Choroid plexus epithelial cell (primary cell): ENCODE measurements at places on chromosomes 6 and 20.

DNA sequence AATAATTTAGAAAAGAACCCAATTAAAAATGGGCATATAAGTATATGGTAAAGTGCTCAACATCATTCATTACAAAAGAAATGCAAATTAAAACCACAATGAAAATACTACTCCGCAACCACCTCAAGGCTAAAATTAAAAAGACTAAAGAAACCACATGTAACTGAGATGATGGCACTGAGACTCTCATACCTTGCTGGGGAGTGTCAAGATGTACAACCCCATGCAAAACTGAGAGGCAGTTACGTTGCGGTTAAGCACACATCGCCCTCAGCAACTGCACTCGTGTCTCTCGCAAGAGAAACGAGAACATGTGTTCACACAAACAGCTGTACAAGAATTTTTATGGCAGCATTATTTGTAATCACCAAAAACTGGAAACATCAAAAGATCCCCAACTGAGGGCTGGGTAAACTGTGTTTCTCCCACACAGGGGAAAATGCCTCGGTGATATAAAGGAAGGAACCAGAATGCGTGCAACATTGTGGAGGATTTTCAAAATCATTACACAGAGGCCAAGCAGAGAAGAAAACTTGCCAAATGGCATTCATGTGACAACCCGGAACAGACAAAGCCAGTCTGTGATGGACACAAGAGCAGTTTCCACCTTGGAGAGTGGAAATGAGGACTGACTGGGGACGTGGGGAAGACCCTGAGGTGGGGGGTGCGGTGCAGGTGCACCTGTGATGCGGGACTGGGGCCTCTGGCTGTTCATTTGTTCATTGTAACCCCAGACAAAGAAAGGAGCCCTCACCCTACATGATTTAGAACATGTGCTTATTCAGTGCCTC lies 144.9 kb downstream of the WDR27 start:
- DNase-seq: no peak

DNA sequence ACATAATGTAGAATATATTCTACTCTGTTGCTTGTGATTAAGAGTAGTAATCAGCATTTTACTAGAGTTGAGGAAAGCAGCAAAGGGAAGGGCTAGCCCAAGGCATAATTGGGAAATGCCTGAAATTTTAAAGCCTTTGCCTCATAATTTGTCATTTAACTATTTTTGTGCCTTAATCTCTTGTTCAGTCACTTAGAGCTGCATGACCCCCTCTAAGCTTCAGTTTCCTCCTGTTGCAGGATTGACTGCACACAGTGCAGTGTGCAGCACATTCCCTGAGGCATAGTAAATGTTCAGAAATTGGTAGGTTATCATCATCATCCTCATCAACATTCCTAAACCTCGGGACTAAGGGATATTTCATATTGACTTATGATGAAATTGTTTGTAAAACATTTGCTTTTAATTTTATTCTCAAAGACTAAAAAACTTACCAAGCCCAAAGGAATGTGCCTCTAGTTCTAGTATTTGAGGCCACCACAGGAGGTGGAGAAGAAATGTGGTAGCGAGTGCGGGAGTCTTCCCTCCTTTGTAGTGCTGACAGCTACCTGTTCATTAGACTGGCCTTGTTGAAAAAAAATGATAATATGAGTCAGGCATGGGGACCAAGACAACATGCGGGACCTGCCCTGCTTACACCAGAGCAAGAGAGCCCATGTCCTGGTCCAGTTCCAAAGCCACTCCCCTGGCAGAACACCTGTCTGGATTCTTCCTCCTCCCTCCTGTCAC lies 14.8 kb upstream of the TENT5A start:
- peak; percentile 80 for DNase-seq

GRCh38 chr6:136566007-136566487 lies 15.8 kb upstream of the MAP7 start:
- peak; percentile 39 for DNase-seq

- no peak for DNase-seq
Observed at GRCh38 chr6:42507901-42508300, 55.9 kb upstream of the UBR2 start.

DNA sequence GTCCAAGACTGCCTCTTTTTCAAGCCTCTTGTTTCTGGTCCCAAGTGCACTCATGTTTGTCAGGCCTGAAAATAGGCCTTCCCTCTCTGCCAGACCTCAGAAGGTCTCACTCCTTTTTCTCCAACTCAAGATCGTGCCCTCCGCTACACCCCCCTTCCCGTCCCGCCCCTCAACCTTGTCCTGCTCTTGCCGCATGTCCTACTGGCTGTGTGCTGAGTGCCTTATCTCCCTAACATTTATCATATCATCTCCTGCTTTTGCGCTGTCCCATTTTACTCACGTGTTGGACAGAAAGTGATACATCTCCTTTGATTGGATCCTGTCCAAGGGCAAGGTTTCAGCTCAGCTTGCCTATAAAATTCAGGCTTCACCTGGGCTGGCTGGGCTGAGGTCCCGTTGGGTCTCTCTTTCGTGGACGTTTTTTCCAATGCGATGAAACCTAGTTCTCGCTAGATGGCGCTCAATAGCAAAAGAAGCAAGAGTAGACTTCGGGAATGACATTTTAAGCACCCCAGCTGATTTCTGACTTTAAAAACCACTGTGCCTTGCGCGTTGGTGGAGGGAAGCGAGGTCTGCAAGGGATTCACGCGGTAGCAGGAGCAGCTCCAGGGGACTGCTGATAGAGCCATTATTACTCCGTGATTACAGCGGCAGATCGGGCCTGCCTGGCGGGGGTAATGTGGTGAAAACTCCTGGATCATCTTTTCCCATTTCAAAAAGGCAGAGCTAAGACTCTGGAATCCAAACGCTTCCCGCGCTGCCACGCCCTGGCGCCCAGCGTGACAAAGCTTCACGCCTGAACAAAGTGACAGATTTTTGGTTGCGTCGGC lies 137.6 kb downstream of the IMPG1 start:
- peak; percentile 88 for DNase-seq

DNA sequence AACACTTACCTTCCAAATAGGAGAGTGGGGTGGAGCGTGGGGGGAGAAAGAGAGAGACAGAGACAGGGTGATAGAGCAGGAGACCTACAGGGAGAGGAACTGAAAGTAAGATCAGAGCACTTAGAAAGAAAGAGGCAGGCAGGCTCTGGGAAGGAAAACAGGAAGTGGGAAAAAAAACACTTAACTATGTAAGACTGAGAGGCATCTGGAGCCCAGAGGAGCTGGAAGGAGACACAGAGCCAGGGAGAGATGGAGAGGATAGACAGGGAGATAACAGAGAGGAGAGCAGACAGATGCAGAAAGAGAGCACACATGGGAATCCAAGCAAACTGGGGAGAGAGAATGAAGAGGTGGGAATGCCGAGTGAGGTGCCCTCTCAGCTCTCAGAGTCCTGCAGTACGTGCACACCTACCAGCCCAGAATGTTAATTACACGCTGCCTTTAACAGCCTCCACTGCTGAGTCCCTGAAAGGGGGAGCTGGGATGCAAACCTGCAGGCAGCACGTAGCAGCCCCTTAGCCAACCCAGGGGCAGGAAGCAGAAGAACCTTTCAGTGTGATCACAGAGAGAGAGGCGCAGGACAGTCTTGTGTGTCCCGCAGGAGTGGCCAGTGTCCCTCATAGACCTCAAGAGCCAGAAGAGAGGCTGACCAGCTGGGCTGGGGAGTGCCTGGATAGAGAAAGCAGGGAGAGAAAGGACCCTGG lies 132.7 kb upstream of the LRFN2 start:
- peak; percentile 80 for DNase-seq

GRCh38 chr6:75563032-75563431 lies 38.6 kb upstream of the SENP6 start:
- DNase-seq: peak; percentile 66

GRCh38 chr6:15616261-15616660 lies 46.6 kb downstream of the DTNBP1 start:
- no peak for DNase-seq

DNA sequence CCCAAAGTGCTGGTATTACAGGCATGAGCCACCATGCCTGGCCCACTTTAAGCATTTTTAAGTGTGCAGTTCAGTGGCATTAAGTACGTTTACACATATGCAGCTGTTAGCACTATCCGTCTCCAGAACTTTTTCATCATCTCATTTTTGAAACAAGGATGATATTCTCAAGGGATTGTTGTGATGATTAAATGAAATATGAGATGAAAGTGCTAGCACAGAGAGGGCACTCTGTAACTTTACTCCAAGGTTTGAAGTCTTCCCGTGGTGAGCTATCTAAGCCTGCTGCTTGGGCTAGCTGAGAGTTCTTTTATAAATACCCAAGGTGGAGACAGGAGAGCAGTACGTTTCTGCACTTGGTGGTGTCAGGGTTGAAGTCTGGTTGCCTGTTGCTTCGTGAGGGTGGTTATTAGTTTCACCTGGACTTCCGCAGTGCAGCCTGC lies 6.6 kb downstream of the TM9SF4 start:
- peak; percentile 79 for DNase-seq

DNA sequence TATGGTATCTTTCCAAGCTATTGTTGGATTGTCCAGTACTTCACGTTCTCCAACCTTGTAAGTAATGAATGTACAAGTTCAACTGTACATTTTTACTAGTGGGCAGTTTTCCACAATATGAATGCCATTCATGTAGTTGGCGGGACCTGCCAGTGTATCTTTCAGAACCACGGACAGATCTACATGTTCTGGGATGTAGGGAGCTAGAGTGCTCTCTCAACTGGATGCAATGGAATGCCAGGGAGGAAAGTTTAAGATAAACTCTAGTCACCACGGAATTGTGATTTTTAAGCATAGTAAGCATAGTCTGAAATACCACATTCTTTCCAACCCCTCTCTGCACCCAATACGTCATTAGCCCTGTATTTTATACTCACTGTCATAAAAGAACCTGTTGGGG lies 21.5 kb upstream of the HLA-C start:
- peak; percentile 34 for DNase-seq

GRCh38 chr6:34934516-34934915 lies 45.5 kb downstream of the ANKS1A start:
- peak; percentile 90 for DNase-seq

DNA sequence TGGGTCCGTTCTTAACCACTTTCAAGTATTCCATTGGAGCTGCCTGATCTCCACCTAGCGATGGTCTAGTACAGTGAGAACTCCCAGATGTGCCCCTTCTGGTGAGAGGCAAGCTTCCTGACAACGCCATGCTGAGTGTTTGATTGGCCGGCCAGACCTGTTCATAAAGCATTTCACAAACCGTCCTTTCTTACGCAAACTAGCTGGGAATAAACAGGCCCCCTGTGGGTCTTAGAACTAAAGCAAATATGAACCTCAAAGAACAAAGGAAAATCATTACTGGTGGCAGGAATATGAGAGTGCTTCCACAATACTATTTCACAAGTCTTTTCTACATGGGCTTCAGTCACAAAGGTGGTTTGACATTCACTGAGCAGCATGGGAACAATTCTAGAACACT lies 15.6 kb upstream of the GCNT2 start:
- DNase-seq: peak; percentile 57

DNA sequence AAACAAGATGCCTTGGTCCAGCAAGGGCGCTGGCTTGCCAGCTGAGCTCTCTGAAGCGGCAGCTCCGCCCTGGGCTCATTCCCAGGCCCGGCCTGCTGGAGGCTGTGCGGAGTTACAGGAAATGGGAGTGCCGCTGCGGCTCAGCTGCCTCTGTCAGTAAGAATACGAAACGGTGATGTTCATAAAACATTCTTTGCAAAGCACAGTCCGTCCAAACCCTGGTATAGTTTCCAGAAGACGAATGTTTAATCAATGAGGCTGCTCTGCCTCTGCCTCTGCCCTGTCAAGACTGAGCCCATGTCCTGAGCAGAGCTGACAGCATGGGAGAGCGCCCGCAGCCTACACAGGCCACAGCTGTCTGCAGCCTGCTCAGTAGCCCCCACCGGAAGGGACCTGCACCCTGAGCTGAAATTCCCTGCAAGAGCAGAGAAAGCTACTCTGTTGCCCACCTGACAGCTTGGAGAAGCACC lies 153.3 kb upstream of the SNX9 start:
- peak; percentile 84 for DNase-seq

DNA sequence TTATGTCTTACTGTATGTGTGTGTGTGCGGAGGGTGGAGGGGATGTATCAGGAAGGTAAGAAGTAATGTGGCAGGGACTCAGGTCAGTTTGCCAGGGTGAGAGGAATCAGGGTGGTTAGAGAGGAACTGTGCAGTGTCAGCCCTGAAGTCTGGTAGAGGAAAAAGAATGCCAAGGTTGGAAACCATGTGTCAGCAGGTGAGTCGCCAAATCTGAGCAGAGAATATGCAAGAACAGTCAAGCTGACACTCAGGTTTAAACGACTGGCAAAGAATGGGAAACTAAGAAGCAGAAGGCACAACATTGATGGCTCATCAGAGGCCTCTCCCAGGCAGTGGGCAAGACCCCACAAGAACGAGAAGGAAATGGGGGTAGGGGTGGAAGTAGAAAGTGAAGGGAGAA lies 107.5 kb upstream of the TBX18 start:
- DNase-seq: no peak

DNA sequence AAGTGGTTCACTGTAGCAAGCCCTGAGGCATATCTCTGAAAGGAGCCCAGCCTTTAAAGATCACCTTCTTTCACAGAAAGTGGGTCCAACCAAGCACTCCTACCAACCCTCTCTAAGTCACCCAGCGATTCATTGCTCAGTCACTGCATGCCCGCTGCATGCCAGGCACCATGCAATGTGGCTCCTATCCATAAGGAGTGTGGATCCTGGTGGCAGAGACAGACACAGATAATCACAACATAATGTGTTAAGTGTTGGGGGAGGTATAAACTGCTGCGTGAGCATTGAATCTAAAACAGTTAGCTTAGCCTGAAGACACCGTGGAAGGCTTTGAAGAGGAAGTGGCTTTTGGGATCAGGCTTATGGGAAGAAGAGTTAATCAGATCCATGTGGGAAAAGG lies 659.5 kb downstream of the PTPRT start:
- no peak for DNase-seq

- DNase-seq: no peak
Observed at GRCh38 chr6:105537981-105538578, 135.2 kb upstream of the PREP start.

DNA sequence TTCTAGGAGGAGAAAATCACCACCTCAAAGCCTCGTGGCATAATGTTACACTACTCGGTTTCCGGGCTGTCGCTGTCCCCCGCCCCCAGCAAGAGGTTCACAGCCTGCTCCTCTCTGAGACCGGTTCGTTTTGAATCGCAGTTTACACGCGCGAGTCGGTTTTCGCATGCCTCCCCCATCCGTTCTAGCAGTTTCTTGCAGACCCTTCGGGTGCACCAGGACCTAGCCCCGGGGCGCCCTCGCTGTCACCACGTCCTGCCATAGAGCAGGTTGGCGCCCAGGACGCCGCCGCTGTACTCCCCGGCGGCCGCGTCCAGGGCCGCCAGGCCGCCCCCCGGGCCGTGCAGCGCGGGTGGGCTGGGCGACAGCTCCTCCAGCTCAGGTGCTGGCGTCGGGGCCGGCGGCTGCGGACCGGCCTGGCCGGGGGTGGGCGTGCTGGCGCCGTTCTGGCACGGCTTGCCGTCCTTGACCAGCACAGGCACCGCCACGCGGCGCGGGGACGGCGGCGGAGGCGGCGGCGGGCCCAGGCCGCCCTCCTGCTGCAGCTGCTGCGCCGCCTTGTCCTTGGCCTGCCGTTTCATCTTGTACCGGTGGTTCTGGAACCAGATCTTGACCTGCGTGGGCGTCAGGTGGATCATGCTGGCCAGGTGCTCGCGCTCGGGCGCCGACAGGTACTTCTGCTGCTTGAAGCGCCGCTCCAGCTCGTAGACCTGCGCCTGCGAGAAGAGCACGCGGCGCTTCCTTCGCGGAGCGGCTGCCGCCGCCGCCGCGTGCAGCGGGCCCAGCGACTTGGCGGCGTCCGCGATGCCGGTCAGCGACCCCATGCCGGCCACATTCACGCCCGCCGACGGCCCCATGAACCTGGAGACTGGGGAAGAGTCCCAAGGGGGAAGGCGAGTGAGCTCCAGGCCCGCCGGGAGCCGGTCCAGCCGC lies 1.4 kb downstream of the NKX2-4 start:
- DNase-seq: no peak
